ENCODE measurements at places on chromosomes 6 and 20.

GRCh38 chr6:139166956-139167313 lies 32.1 kb downstream of the HECA start:
- DNase-seq, result no peak

GRCh38 chr6:40506954-40507353 lies 80.2 kb downstream of the LRFN2 start:
- DNase-seq, result no peak

DNA sequence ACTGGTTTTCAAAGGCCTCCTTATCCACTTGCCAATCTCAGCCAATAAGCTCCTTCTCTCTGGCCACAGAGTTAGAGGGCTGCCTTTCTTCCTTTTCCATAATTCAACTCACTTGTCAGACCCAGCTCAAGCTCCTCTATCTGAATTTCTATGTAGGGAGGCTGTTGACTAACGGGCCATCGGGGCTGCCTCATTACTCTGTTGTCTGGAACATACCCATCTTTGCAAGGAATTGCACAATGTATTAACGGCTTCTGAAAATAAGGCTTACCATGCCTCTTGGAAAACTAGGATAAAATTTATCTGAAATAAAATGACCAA lies 28.5 kb upstream of the KIF6 start:
- DNase-seq, result no peak

GRCh38 chr6:1665214-1665613 lies 55.5 kb downstream of the FOXC1 start:
- peak; percentile 65 for DNase-seq

DNA sequence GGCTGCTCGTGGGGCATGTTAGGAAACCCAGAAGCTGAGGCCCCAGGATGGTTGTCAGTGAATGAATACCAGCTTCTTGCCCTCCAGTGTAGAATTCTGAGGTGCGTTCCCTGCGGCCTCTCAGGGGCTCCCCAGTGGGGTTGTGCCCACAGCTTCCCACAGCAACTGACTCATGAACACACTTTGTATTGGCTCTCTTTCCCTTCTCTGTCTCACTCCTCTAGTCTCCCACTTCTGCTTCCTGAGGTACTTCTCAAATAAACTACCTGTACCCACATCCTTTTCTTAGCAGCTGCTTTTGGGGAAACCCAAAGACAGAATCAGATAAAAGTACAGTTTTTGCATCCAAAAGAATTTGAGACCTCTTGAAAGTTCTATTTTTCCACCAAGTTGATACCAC lies 107.7 kb upstream of the JAG1 start:
- DNase-seq, result no peak

- no peak for DNase-seq
These were observed 20.5 kb downstream of the PERP start for GRCh38 chr6:138086573-138087196.

- no peak for DNase-seq
These were observed 51.2 kb upstream of the ADGRF4 start for GRCh38 chr6:47647188-47647587.

DNA sequence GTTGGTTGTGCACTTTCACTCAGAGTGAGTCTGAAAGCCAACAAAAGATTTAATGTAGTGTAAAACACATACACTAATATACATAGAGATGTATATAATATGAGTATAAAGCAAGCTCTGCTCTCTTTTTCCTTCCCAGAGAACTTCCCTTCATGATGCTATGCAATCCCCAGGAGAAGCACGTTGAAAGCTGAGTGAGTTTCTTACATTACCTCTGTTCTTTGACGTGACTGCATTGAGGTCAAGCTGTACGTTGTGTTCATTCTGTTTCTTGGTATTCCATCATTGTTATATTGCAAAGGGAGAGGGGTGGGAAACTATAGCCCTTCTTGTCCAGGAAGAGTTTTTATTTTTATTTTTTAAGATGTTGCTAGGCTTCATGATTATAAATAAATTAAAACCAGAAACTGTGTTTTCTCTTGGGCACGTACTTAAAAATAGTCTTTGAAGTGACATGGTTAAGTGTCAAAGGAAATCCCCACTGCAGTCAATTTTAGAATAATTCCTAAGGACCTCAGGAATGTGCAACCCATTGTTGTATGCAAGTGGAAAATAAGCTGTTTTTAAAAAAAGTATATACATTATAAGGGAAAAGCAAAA lies 651.0 kb downstream of the CD109 start:
- no peak for DNase-seq

- no peak for DNase-seq
These were observed 5.4 kb downstream of the TLDC2 start for GRCh38 chr20:36881331-36881730.

GRCh38 chr20:41357424-41358163 lies 9.0 kb downstream of the EMILIN3 start:
- DNase-seq, result no peak

DNA sequence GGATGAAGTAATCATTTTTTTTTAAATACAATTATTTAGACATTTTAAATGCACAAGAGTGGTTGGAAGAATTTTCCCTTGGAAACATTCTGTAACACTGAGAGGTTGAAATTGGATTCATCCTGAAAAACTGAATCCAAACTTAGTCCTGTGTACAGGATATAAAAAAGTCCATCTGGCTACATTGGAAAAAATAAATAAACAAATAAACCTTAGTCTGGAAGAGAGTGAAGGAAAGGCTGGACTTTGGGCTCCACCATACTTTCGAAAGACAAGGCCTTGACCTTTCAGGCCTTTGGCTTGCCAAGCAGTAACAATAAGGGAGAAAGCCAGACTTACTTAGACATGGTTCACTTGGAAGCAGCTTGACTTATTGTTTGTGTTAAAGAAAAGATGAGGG lies 664.3 kb downstream of the TENT5A start:
- DNase-seq, result no peak

GRCh38 chr6:121867095-121867494 lies 431.6 kb downstream of the GJA1 start:
- no peak for DNase-seq

DNA sequence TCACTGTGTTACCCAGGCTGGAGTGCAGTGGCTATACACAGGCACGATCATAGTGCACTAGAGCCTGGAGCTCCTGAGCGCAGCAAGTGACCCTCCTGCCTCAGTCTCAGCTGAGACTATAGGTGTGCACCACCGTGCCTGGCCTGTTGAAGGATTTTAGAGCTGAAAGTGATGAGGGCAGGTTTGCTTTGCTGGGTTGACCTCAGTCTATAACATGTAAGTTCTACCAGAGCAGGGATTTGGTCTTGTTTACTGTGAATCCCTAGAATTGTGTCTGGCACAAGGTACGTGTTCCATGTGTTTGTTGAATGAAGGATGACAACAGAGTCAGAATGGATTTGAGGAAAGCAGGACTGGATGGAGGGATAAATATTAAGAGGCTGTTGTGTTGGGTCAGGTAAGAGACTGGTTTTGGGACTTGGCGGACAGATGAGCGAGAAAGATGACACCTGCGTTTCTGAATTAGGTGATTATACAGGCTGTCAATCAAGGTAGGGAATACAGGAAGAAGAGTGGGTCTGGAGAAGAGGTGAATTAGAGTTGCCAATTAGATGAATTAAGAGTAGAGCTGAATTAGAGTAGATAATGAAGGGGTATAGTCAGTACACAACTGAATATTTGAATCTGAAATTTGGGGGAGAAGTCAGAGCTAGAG lies 6.5 kb downstream of the ASXL1 start:
- no peak for DNase-seq

DNA sequence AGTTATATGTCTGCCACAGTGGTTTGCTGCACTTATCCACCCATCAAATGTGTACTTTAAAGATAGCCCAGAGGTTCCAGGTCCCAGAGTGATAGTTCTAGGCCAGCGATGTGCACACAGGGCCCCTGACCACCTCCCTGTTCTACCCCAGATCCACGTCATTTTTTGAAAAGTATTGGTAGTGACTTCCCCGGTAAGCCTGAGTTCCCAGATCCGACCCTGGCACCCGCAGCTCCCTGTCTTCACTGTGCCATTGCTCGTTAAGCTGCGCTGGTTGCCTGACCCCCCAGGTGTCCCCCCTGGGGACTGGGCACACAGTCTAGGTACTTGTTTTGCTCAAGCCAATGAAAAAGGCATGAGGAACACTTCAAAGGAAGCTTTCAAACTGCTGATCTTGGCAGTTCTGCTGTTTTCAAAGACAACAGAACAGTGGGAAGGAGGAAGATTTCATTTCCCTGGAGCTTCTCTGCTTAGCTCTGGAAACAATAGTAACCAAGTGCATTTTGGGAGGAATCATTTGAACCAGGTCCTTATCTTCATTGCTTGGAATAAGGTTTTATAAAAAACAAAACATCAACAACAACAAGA lies 116.3 kb upstream of the TAB2 start:
- no peak for DNase-seq

DNA sequence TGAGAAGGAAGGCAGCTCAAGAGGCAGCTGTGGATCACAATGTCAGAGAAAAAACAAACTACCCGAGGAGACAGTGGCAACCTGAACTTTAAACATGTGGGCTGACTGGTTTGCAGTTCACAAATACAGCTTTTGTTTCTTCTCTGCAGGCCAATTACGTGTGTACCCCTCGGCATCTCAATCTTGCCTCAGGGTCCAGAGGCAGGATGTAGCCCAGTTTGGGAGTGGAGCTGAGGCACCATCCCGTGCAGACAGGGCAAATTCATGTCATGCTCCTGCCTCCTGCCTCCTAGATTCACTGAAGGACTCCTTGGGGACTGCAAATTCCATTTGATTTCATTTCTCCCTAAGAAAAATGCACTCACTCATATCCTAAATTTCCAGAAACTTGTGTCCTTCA lies 94.2 kb upstream of the KCNK16 start:
- no peak for DNase-seq

DNA sequence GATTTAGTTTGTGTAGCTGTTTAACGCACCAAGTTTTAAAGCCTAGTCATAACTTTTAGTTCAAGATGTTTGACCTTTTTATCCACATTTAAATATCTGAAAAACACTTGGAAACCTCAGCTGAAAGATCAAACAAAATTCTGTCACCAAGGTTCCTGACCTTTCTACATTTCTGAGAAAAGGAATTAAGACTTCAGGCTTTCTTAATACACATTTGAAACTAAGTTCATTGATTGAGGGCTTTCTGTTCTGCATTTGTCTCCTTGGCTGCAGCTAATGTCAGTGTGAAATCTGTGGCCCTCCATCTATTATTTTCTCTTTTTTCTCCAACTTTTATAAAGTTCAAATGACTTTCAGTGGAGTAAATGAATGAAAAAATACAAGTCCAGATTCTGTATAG lies 22.7 kb upstream of the FBXL4 start:
- no peak for DNase-seq

DNA sequence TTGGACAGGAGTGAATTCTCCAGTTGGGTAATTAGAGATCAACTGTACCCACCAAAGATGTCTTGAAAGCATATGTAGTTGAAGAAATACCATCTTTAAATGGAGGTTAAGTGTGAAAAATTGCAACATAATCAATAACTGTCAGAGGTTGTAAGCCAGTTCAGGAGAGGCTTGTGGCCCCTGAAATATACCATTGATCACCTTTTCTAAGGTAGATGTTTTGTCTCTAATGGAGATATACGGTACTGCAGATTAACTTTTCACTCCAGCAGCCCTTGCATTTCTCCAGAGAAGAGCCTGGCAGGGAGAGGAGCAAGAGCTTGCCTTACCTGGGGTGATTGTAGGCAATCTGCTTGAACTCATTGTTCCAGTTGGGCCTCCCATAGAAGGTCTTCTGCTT lies 48.8 kb downstream of the NOX3 start:
- no peak for DNase-seq

GRCh38 chr20:4443016-4443415 lies 278.7 kb upstream of the PRND start:
- DNase-seq, result no peak

DNA sequence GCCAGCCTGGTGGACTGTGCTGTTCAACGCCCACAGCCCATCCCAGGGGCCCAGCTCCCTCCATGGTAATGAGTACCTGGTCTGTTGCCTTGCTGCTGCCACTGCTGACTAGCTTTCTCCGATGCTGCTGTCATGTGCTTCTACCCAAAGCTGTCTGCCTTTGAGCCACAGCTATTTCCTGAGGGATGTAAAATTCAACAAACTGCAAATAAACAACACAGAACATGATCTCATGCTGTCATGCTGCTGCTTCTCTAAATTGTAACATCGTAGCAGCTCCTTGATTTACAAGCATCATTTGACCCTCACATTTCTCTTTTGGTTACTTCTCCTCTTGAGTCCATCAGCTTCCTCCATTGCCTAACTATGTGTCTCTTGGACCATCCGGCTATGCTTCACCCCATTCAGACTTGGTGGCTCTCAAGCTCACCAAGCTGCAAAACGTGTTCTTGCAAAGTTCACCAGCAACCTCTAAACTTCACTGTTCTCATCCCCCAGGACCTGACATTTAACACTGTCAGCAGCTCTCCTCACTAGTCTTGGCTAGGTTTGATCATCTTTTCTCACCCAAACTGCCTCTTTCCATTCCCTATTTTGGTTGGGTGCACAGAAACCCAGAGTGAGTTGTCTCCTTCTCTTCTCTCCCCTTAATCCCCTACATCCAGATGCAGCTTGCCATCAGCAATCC lies 54.6 kb downstream of the FYN start:
- DNase-seq, result no peak

DNA sequence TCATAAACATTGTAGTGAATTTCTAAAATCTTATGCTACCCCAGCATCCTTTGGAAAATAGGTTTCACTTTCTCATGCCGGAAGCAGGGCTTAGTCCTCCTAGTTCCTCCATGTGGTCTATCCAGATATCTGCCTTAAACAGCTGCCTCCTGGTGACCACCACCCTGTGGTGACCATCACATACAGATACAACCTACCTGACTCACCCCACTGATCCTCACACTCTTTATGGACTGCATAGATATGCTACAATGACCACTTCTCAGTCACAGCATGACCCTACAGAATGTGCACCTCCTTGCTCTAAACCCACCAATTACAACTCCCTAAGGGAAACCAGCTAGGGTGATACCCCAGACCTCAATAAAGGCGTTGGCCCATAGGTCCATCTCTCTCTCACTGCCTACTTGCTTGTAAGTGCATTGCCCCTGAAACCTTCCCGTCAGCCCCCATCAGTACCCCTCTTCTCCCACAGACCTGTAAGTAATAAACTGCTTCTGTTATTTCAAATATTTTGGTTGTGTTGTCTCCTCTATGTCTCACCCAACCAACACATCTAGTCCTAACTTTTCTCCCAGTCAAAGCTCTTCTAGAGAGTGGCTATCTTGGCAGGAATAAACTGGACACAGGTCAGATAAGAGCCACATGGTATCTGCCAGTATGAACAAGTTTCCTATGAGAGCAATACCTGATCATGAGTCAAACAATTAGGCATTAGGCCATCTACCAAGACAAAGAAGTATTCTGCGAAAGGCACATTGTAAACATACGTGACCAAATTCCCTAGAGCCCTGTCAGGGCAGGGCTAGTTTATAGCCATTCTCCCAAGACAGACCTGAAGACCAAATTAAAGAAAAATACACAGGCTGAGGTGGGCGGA lies 39.4 kb upstream of the PLEKHG1 start:
- no peak for DNase-seq

DNA sequence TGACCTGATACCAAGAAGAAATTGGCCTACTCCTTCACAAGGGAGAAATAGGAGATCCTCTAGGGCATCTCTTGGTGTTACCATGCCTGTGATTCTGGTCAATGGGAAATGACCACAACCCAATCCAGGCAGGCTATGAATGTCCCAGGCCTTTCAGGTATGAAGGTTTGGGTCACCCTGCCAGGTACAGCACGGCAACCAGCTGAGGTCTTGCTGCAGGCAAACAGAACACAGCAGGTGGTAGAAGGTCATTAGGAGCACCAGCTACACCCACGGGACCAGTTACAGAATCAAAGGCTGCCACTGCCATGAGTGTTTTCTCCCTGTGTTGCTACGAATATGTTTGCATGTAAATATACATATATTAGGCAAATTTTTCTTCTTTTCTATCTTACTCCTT lies 202.3 kb downstream of the ERMARD start:
- no peak for DNase-seq
